ENCODE measurements at places on chromosomes 2 and 18.
A peak's percentile ranks its signal among the peaks of the same experiment; 100 is the strongest.

DNA sequence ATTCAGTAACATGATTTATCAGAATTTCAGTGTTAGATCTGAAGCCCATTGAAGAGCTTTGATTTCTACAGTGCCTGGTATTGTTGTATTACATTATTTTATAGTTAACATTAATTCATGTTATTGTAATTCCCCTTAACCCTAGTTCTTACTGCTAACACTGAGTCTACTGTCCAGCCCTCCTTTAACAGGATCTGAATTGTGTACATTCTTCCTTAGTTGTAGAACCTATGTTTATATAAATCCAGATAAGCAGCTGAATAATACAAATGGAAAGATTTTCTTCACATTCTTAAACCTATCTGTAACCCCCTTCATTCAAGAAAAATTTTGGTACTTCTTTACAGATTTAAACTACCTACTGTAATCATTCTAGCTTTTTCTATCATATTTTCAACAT lies 14.7 kb downstream of the NDUFAF7 start:
- no peak for DNase-seq

- DNase-seq: no peak
Measured at GRCh38 chr18:46294318-46294717, 190.1 kb downstream of the HAUS1 start.

- DNase-seq: no peak
Measured at GRCh38 chr2:45637440-45637839, 14.0 kb upstream of the PRKCE start.

DNA sequence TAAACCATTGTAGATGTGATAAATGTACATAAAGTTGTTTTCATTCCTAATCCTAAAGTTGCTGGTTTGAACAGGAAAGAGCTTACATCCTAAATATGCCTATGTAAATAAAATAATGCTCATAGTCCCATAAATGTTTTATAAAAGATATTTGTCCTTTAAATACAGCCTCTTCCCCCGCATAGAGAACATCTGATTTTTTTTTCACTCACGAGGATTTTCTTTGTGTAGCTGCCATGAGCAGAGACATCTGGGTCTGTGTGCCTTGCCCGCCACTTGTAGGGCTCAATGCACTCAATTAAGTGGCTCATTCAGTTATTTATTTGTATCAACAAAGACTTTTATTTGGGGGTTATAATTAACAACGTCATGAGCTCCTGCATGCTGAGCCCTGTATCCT lies 72.8 kb downstream of the SOWAHC start:
- no peak for DNase-seq

- peak; percentile 73 for DNase-seq
Measured at GRCh38 chr2:223837287-223838061, at the start of gene AP1S3. TSS of gene AP1S3 (minus strand) at chr2:223837582. CDS start at chr2:223837450, 132 bp downstream.

DNA sequence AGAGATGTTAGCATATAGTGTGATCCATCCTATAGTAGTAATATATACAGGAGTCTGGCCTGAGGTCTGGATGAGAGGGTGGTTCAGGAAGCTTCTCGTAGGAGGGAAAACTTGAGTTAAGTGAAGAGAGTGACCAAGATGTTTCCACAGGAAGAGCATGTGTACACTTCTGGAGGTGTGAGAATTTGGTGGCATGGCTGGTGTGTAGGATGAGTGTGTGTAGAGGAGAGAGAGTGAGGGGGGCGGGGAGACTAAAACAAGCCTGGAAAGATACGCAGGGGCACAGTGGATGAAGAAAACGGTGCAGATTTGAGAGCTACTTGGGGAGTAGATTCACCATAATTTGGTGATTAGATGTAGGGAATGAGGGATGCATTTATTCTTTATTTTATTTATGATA lies 43.5 kb upstream of the CTLA4 start:
- no peak for DNase-seq

GRCh38 chr2:218074031-218074430 lies 5.0 kb downstream of the RUFY4 start:
- DNase-seq: no peak

- no peak for DNase-seq
Measured at GRCh38 chr2:2245500-2245899, 85.6 kb downstream of the MYT1L start.

- no peak for DNase-seq
Measured at GRCh38 chr18:30925795-30926194, 116.7 kb downstream of the DSC3 start.

GRCh38 chr2:67760995-67761394 lies 301.8 kb downstream of the C1D start:
- peak; percentile 36 for DNase-seq

GRCh38 chr2:214031566-214031965 lies 379.3 kb upstream of the VWC2L start:
- no peak for DNase-seq

Measured in tongue (tissue), 3 donors.